ENCODE measurements at places on chromosomes 6 and 20.

GRCh38 chr6:154462425-154462824 lies 48.1 kb downstream of the CNKSR3 start:
- no peak for DNase-seq

DNA sequence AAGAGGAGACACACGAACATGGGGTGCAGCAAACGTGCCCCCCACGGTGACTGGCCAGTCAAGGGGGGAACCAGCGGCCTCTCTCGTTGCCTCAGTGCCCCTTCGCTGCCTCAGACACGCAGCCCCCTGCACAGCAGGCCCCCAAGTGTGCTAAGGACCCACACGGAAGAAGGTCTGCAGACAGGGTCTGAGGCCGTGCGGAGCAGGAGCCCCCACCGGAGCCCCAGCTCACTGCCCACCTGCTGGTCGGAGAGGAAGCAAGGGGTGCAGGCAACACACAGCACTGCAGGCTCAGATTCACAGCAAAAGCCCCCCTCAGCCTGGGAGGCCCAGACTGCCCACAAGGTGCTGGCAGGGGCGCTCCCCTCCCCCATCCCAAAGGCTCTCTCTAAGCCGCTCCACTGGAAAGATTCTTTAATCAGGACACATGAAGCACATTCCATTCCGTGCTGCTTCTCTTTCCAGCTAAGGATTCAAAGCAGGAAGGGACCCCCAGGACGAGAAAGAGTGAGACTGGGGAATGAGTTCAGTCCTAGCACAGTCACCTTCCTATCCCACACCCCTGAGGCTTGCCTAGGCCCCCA lies 105.1 kb downstream of the SLC23A2 start:
- no peak for DNase-seq

DNA sequence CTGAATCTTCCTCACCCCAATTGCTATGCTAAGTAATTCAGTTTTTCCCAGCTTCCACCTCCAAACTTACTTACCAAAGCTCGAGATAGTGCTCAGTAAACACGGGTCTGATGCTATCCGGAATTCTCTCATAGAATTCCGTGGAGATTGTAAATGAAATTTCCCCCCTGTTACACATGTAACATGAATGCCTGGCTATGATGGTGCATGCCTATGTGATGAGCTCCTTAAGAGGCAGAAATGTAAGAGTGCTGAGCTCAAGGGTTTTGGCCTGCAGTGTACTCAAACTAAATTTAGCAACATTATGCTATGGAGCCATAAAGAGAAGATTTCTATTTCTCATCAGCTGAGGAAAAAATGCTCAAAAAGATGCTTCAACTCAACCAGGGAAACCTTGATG lies 133.4 kb upstream of the FUT9 start:
- DNase-seq, result no peak

DNA sequence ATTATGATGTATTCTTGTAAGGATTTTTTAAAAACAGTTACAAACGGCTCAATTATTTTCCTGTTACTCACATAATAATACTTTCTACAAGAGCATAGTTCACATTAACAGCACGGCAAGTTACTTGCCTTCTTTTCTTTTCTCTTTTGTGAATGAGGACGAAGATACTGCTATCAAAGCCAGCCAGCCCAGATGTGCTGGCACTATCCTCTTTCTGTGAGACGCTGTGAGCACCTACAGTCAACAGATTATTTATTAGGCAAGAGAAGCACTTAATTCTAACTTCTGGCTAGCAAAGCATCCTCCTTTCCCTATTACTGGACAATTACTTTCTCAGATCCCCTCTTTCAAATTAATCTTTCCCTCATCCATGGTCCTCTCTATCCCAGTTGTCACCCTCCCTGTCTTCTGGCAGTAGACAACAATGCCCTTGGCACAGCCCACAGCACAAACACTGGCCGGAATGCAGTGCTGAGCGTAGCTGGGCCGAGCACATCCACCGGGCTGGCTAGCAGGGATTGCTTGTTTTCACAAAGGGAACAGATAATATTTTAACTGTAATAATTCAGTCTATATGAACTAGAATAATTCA lies 262.1 kb downstream of the FOXC1 start:
- no peak for DNase-seq

DNA sequence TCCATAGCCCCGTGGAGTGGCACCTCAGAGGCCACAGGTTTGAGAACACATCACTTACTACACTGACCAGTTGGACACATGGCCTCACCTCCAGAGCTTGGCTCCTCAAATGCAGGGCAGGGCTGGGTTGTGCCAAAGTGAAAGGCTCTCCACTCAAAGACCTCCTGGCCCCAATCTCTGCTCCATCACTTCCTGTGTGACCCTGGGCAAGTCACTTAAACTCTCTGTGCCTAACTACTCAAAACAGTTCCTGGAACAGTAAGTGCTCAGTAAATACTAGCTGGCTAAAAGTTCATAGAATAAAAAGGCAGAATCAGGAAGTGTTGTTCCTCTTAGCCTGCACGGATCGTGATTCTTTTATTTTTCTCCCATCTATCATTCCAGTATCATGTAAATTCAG lies 50.2 kb downstream of the AGPAT4 start:
- no peak for DNase-seq

- no peak for DNase-seq
Measured at GRCh38 chr6:167858086-167858591, 31.4 kb downstream of the AFDN start.

Measured in stimulated activated CD8-positive, alpha-beta memory T cell treated with anti-CD3 and anti-CD28 coated beads, Interleukin-4, amount 100 ng/mL, for 4 hours (primary cell).